ENCODE measurements at places on chromosomes 12 and 14. TPM values are rescaled to one million over a fixed set of nuclear protein-coding genes. Genes with fewer than 3 reads are reported as not detected.

Gene TBX5
- total RNA-seq: not detected

Gene FGF6
- not detected for total RNA-seq

Gene LAG3
- total RNA-seq: not detected

Gene PIWIL1
- total RNA-seq: not detected

DNA sequence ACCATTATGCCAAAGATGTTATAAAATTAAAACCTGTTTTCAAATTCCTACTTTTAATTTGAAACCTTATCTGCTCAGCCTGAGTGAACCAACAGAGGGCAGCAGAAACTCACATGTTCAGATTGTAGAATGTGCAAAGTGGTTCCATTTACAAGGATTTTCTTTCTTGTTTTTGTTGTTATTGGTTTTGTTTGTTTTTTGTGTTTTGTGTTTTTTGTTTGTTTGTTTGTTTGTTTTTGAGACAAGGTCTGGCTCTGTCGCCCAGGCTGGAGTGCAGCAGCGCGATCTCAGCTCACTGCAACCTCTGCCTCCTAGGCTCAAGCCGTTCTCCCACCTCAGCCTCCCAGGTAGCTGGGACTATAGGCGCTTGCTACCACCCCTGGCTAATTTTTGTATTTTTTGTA is 22.8 kb upstream of the GARIN2 start:
- peak; percentile 40 for DNase-seq

GRCh38 chr12:26839512-26839911 is 6.5 kb upstream of the ITPR2 start:
- no peak for DNase-seq

DNA sequence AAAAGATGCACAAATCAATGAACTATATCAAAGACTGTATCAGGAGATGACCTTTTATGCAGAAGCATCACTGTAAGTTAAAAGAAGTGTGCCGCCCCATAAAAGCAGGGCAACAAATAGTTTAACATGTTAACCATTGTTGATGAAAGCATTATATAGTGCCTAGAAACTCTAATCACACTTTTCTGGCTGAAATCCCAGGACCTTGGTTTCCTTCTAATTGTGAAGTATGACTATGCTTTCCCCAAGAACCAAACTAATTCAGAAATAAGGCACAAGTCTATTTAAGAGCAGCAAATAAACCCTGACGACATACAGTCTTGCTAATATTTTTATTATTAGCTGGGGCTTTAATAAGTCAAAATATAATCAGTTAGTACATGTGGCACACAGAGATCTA is 21.7 kb downstream of the RACGAP1 start:
- DNase-seq: no peak

DNA sequence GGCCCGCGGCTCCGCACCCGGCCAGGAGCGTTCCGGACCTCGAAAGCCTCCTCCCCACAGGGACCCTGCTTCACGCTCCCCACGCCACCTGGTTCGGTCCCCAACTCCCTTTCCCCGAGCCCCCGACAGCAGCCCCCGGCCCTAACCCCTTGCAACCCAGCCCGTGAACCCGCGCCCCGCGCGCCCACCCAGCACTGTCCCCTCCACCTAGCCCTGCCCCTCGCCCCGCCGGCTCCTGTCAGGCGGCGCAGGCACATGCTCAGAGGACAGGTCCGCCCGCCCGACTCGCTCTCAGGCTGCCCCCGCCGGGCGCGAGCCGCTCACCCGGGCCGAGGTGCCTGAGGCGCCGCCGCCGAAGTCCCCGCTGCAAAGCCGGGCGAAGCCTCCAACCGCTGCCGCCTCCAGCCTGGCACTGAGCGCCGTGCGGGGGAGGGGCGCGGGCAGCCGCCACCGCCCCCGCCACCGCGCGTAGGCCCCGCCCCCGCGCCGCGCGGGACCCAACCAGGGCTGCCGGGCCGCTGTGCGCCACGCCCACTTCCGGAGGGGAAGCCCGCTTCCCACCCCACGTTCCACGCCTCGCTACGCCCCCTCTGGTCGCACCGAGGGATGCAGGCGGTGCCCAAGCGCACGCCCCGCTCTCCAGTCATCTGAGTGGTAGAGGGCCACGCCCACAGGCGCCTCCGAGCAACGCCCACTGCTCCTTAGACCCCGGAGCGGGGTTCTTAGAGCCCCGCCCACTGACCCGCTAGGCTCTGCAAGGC is at the start of gene CORO1C:
CORO1C (minus strand) TSS at position 414 of the 761 bp plus-strand sequence. CDS start 30,200 bp downstream, outside the sequence.
- peak; percentile 91 for DNase-seq

GRCh38 chr12:132144810-132145168 is 532 bp downstream of the NOC4L start:
- DNase-seq: no peak

DNA sequence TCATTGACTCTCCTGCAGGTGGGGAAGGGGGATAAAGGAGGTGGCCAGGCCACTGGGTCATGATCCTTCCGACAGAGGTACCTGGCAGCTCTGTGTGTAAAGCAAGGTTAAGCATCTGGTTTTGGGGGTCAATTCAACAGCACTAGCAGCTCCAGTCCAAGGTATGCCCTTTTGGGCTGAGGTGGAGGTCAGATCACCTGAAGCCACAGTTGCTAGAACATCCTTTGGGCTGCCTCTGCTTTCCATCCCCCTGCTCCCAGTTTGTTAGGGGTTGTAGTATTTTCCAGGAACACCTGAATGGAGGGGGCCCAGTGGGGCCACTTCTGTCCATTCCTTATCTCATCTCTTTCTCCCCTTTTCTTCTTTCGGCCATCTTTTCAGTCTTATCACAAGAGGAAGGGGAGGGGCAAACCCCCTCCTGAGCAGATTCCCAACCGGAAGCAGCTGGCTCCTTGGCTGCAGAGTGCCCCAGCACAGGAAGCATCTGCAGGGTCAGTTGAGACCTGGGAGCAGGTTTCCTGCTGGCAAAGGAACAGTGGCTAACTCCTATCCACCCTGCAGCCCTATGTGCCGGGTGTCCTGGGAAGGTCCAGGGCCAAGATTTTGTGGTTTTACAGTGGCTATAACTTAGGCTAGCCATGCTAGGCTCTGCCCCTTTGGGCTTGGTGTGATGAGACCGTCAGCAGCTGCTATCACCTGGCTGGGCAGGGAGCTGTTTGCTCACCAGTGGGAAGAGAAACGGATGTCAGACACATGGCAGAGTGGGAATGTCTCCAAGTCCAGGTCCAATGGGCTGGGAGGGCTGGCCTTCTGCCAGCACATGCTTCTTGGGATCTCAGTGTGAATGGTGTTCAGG is 40.2 kb downstream of the SH2B3 start:
- DNase-seq: no peak

- DNase-seq: no peak
Observed at GRCh38 chr14:92626041-92626440, 112.5 kb downstream of the RIN3 start.

DNA sequence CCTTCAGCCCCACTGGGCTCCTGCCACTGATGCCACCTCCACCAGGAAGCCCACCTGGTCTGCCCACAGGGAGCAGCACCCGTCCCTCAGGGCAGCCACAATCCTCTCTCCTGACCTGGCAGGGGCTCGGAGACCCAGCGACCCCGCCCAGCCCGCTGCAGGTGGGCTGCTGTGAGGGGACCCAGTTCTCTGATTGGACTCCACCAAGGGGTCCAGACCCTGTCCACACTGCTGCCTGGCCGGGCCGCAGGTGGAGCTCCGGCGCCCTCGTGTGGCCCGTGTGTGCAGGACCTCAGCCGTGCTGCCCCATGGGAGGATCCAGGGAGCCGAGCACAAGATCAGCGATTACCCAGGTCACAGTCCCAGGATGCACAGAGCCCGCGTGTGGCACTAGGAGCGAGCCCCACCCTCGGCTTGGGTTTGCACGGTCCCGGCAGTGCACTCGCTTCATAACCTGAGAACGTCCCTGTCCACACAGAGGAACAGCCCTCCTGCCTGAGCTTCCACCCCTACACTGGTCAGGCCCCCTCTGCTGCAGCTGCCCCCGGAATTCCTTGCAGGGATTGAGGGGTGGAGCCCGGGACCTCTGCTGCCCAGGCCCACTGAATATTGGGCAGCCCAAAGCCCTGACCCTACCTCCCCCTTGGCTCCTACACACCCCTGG is 35.4 kb upstream of the TMEM179 start:
- DNase-seq: peak; percentile 26

GRCh38 chr14:73269729-73270531 is 32.6 kb downstream of the PAPLN start:
- DNase-seq: peak; percentile 23

- peak; percentile 49 for DNase-seq
Observed at GRCh38 chr12:48380596-48380995, 29.9 kb upstream of the ZNF641 start.

- DNase-seq: no peak
Observed at GRCh38 chr12:1353451-1353850, 240.9 kb downstream of the FBXL14 start.

- DNase-seq: no peak
Observed at GRCh38 chr12:48990552-48990951, 8.6 kb downstream of the DDN start.

DNA sequence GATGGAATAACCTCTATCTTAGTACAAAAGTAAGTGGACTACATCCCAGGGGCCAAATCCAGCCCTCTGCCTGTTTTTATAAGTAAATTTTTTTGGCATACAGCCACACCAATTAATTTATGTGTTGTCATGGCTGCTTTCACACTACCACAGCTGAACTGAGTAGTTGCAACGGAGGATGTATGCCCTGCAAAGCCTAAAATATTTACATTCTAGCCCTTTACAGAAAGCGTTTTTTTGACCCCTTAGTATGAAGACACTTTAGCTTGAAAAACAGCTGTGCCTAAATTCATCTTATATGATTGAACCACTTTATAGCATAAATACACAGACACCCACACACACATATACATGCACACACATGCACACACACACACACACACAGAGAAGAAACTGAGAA is 501.6 kb downstream of the EGLN3 start:
- no peak for DNase-seq

- DNase-seq: peak; percentile 93
Observed at GRCh38 chr12:77299910-77300669, 234.7 kb upstream of the E2F7 start.

GRCh38 chr12:34336619-34337465 is 314.5 kb downstream of the ALG10 start:
- no peak for DNase-seq

DNA sequence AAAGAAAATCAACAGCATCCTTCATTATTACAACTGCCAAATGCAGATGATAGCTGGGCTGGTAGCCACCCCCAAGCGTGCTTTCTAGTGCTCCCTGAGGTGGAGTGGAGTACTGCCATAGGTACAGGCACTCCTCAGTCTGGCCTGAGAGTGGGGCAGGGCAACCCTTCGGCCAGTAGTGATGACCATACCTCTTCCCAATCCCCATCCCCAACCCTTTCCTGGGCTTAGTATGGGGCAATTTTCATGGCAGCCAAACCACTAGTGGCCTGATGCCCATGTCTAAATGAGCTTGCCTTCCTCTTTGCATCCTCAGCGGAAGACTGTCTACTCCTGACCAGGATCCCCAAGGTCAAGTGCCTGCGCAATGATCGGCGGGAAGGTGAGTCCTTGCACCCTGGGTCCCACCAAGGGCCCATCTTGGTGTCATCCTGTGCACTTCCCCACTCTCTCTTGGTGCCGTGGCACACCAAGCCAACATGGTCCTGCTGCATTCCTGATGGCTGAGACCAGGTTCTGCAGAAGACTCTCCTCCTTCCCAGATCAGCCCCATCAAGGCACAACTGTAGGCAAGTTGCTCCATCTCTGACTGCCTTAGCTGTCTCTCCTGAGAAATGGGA is 65.8 kb downstream of the GALNT16 start:
- DNase-seq: no peak

All from bronchial epithelial cell (primary cell).